Activated naive CD4-positive, alpha-beta T cell treated with anti-CD3 and anti-CD28 coated beads, Interleukin-2, amount 10 ng/mL, durations not matched to agents 7 days and 5 days (primary cell): ENCODE measurements at places on chromosomes 4 and X.
A peak's percentile ranks its signal among the peaks of the same experiment; 100 is the strongest.

DNA sequence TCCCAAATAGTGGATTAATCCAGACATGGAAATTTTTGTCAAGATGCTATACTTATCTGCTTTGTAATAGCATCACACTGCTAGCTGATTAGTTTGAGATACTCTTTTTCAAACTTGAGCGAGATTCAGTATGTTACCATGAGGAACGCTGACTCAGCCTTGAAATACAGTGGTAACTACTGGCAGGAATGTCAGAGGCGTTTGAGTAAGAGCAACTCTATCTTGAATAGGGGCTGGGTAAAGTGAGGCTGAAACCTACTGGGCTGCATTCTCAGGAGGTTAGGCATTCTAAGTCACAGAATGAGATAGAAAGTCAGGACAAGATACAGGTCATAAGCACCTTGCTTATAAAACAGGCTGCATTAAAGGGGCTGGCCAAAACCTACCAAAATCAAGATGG lies 2519.6 kb downstream of the ARAP2 start:
- DNase-seq = no peak
- no peak overlapping the region for H3K4me3 ChIP-seq
- H3K27me3 ChIP-seq = no peaks in the 10 kb centered on the region
- no peak overlapping the region for H3K27ac ChIP-seq

- H3K4me1 ChIP-seq = peaks cover 18% of the 10 kb centered on the region
- H3K4me3 ChIP-seq = no peak overlapping the region
- H3K27ac ChIP-seq = peak overlapping the region; percentile 64
- no peak for DNase-seq
Observed at GRCh38 chr4:133149932-133150471, 908 bp downstream of the PCDH10 start.

GRCh38 chr4:145564540-145564939 lies 54.6 kb upstream of the MMAA start:
- H3K27ac ChIP-seq = no peak overlapping the region
- H3K4me3 ChIP-seq = no peak overlapping the region
- no peaks in the 10 kb centered on the region for H3K4me1 ChIP-seq
- no peaks in the 10 kb centered on the region for H3K27me3 ChIP-seq
- no peak for DNase-seq
- H3K36me3 ChIP-seq = no peaks in the 10 kb centered on the region

GRCh38 chrX:54794795-54795194 lies 3.3 kb downstream of the ITIH6 start:
- no peaks in the 10 kb centered on the region for H3K36me3 ChIP-seq
- peaks cover 7% of the 10 kb centered on the region for H3K27me3 ChIP-seq
- H3K4me1 ChIP-seq = no peaks in the 10 kb centered on the region
- DNase-seq = no peak

DNA sequence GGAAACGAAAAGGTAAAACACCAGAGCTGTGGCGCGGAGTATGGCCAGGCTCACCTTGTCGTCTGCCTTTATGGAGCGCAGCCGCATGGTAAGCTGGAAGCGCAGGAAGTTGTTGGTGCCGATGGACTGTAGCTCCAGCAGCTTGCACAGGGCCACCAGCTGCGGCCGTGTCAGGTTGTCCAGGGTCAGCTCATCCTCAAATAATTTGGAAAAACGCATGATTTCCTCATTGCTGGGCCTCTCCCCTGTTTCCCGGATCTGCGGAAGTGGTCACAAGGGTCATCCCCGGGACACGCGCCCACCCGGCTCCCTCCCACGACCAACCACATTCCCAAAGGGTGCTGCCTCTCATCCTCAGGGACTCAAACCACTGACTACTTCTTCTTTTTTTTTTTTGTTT lies 23.3 kb downstream of the LETM1 start:
- no peaks in the 10 kb centered on the region for H3K27me3 ChIP-seq
- H3K36me3 ChIP-seq = peaks cover 37% of the 10 kb centered on the region
- no peak overlapping the region for H3K27ac ChIP-seq
- no peak overlapping the region for H3K4me3 ChIP-seq
- H3K4me1 ChIP-seq = no peaks in the 10 kb centered on the region

- H3K27me3 ChIP-seq = no peaks in the 10 kb centered on the region
- no peak overlapping the region for H3K27ac ChIP-seq
- H3K4me3 ChIP-seq = no peak overlapping the region
- peaks cover 9% of the 10 kb centered on the region for H3K4me1 ChIP-seq
- H3K36me3 ChIP-seq = no peaks in the 10 kb centered on the region
Observed at GRCh38 chr4:155948541-155948940, 5.1 kb downstream of the CTSO start.

GRCh38 chrX:45614853-45615252 lies 414.2 kb upstream of the DIPK2B start:
- no peak overlapping the region for H3K4me3 ChIP-seq
- no peaks in the 10 kb centered on the region for H3K36me3 ChIP-seq
- H3K4me1 ChIP-seq = no peaks in the 10 kb centered on the region
- no peaks in the 10 kb centered on the region for H3K27me3 ChIP-seq
- no peak overlapping the region for H3K27ac ChIP-seq
- DNase-seq = no peak

GRCh38 chr4:16315456-16315855 lies 89.2 kb upstream of the TAPT1 start:
- no peaks in the 10 kb centered on the region for H3K36me3 ChIP-seq
- DNase-seq = no peak
- H3K27me3 ChIP-seq = no peaks in the 10 kb centered on the region
- H3K4me3 ChIP-seq = no peak overlapping the region

DNA sequence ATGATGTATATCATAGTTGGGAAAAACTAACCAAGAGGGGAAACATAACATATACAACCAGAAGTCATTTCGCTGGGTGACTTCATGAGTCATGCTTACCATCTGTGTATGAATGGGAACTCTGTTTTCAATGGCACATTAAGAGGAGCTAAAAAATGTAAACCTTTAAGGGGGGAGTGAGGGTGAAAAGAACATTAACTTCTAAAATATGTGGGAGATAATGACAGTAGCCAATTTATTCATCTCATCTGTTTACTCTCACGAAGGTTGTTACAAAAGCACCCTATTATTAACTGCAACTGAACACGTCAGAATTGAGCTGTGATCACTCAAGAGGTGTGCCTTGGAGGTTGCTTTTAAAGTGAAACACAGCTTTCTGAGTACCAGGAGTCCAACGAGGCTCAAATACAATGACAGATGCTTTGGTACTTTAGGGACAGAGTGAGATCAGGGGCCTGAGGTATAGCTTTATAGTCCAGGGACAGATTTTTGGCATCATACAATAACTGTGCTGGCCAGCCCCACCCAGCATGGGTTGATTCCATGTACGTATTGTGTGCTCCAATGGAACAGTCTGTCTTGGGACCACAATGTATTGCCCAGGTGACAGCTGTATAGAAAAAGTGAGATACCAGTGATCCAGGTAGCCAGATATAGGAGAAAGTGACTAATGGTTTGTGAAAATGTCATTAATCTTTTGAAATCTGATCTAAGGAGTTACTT lies 107.3 kb downstream of the AMMECR1 start:
- no peak overlapping the region for H3K4me3 ChIP-seq
- H3K27ac ChIP-seq = no peak overlapping the region
- no peaks in the 10 kb centered on the region for H3K4me1 ChIP-seq
- H3K27me3 ChIP-seq = no peaks in the 10 kb centered on the region
- H3K36me3 ChIP-seq = peaks cover 11% of the 10 kb centered on the region

GRCh38 chr4:183384516-183384915 lies 59.9 kb upstream of the CDKN2AIP start:
- H3K36me3 ChIP-seq = no peaks in the 10 kb centered on the region
- peaks cover 19% of the 10 kb centered on the region for H3K27me3 ChIP-seq
- DNase-seq = no peak
- H3K27ac ChIP-seq = no peak overlapping the region
- H3K4me1 ChIP-seq = no peaks in the 10 kb centered on the region

GRCh38 chr4:98508248-98508647 lies 150.2 kb downstream of the TSPAN5 start:
- peaks cover 16% of the 10 kb centered on the region for H3K4me1 ChIP-seq
- H3K36me3 ChIP-seq = peaks cover 8% of the 10 kb centered on the region
- no peak overlapping the region for H3K27ac ChIP-seq
- H3K4me3 ChIP-seq = no peak overlapping the region
- no peaks in the 10 kb centered on the region for H3K27me3 ChIP-seq

DNA sequence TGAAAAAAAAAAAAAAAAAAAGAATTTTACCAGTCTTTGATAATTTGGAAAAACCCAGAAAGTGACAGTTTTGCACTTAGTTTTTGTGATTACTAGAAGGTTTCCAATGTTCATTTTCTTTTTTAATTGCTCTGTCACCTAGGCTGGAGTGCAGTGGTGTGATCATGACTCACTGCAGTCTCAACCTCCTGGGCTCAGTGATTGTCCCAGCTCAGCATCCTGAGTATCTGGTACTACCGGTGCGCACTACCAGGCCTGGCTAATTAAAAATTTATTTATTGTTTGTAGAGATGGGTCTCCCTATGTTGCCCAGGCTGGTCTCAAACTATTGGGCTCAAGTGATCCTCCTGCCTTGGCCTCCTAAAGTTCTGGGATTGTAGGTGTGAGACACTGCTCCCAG lies 3.3 kb downstream of the NUDT9 start:
- H3K4me1 ChIP-seq = peaks cover 27% of the 10 kb centered on the region
- no peak for DNase-seq
- H3K27me3 ChIP-seq = peaks cover 6% of the 10 kb centered on the region
- peaks cover 5% of the 10 kb centered on the region for H3K36me3 ChIP-seq
- H3K4me3 ChIP-seq = no peak overlapping the region
- no peak overlapping the region for H3K27ac ChIP-seq

DNA sequence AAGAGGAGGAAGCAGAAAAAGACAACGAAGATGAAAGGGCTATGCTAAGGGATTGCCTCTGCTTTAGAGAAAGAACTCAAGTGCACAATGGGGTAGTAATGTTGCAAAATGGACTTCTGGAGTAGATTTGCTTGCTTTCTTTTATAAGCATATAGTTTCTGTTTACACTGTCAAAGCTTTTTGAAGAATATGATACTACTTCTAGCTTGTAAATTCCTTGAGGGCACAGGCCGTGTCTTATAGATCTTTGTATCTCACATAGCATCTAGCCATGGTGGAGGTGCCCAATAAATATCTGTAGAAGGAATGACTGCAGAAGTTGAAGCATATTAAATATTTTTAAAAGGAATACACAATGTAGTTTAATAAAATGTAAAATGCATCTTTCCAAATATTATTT lies 147.8 kb upstream of the ZIC3 start:
- peaks cover 21% of the 10 kb centered on the region for H3K27me3 ChIP-seq
- no peak overlapping the region for H3K4me3 ChIP-seq
- no peak overlapping the region for H3K27ac ChIP-seq
- no peaks in the 10 kb centered on the region for H3K36me3 ChIP-seq
- H3K4me1 ChIP-seq = peaks cover 5% of the 10 kb centered on the region

DNA sequence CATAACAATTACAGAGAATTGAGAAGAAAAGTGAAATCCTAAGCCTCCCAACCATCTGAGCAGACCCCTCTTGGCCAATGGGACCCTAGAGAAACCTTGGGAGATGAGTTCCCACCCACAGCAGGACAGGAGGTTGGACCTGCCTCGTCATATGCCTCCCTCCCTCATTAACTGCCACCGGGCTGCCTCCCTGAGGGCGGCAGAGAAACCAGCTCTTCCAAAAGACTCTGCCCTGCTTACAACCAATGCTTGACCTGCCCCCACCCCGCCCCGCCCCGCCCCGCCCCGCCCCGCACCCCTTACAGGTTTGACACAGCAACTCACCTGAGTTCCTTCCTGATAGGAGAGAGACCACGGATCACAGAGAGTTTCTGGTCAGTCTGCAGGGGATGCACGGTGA lies 86.1 kb downstream of the ADRA2C start:
- H3K27me3 ChIP-seq = no peaks in the 10 kb centered on the region
- no peaks in the 10 kb centered on the region for H3K36me3 ChIP-seq
- H3K4me3 ChIP-seq = no peak overlapping the region
- no peak overlapping the region for H3K27ac ChIP-seq
- no peaks in the 10 kb centered on the region for H3K4me1 ChIP-seq
- no peak for DNase-seq

GRCh38 chrX:26649534-26649933 lies 433.6 kb downstream of the MAGEB5 start:
- H3K27ac ChIP-seq = no peak overlapping the region
- no peak for DNase-seq
- H3K4me1 ChIP-seq = no peaks in the 10 kb centered on the region
- no peaks in the 10 kb centered on the region for H3K36me3 ChIP-seq
- no peak overlapping the region for H3K4me3 ChIP-seq

DNA sequence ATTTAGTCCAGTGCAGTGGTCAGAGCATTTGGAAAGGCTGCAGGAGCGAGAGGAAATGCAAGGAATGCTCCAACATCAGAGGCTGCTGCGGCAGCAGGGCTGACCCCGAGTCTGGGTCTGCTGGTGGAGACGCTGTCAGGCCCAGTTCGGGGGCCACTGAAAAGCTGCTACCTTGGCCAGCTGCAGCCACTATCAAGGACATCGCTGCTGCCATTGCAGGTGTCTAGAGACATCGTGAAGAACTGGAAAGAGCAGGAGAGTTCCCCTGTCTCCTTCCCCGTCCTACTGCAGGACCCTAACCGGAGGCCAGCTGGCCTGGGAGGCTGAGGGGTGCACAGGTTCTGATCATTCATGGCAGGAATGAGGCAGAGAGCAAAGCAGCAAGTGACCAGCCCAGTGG lies 29.5 kb upstream of the GPR78 start:
- H3K4me3 ChIP-seq = no peak overlapping the region
- no peak for DNase-seq
- H3K4me1 ChIP-seq = no peaks in the 10 kb centered on the region
- H3K27ac ChIP-seq = no peak overlapping the region

DNA sequence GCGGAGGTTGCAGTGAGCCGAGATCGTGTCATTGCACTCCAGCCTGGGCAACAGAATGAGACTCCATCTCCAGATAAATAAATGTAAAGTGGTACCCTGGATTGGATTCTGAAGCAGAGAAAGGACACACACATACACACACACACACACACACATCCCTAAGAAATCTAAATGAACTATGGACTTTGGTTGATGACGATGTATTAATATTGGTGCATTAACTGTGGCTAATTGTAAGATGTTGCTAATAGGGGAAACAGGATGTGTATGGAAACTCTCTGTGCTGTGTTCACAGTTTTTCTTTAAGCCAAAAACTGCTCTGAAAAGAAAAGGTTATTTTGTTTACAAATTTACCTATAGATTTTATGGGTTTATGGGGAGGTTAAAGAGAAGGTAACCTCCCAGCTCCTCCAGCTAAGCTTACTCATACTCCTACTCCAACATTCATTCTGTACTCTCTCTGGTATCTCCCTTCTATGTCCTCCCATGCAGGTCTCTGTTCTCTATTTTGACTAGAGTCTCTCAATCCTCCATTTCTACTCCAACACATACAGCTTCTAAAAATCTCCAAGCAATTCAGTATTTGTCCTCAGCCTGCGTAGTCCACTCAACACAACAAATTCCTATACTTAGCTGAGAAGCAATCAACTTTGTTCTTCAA lies 46.5 kb upstream of the RELL1 start:
- H3K36me3 ChIP-seq = no peaks in the 10 kb centered on the region
- no peak overlapping the region for H3K27ac ChIP-seq
- H3K4me1 ChIP-seq = no peaks in the 10 kb centered on the region
- no peak for DNase-seq
- H3K4me3 ChIP-seq = no peak overlapping the region
